A549 treated with Hydrocortisone at 1 μM for 4 hours (cell line): ENCODE measurements at places on chromosomes 12 and 14. TPM values are rescaled to one million over a fixed set of nuclear protein-coding genes. Genes with fewer than 3 reads are reported as not detected.

Gene FAM90A1
- total RNA-seq, result 0.09 to 0.31 TPM (median 0.18 TPM) in 5 replicates

Gene LPAR5
- total RNA-seq, result 0.58 to 1.0 TPM (median 0.70 TPM) in 5 replicates

Gene RTL1
- total RNA-seq, result 0.14 to 0.29 TPM (median 0.28 TPM) in 5 replicates

Gene KIF26A
- 2.9 to 4.3 TPM (median 3.9 TPM) in 5 replicates for total RNA-seq

Gene OASL
- 1.8 to 3.2 TPM (median 2.5 TPM) in 5 replicates for total RNA-seq

Gene CLEC2A
- not detected in 5 replicates for total RNA-seq

Gene NUAK1
- 5.8 to 6.6 TPM (median 6.0 TPM) in 5 replicates for total RNA-seq

Gene MYH6
- 0.03 to 0.16 TPM (median 0.12 TPM) in 5 replicates for total RNA-seq

Gene PIWIL1
- not detected in 5 replicates for total RNA-seq

Gene AMN1
- total RNA-seq, result 9.5 to 10.5 TPM (median 10.1 TPM) in 5 replicates

Gene DIO2
- 1.6 to 2.7 TPM (median 2.1 TPM) in 5 replicates for total RNA-seq

Gene KCNH3
- 1.7 to 3.3 TPM (median 2.1 TPM) in 5 replicates for total RNA-seq

Gene CSAD
- total RNA-seq, result 5.8 to 7.2 TPM (median 6.5 TPM) in 5 replicates

Gene CRACR2A
- 1.2 to 2.2 TPM (median 1.6 TPM) in 5 replicates for total RNA-seq

Gene ASCL1
- 0.03 TPM in 1 of 5 replicates, not detected in the others for total RNA-seq

Gene LHX5
- 0.02 TPM in 1 of 5 replicates, not detected in the others for total RNA-seq

Gene NANOG
- not detected in 5 replicates for total RNA-seq

Gene SERPINA9
- not detected in 5 replicates for total RNA-seq

Gene CLEC4C
- total RNA-seq, result not detected in 5 replicates

Gene IFI27
- 0.40 to 1.6 TPM (median 1.3 TPM) in 5 replicates for total RNA-seq

Gene RBM19
- 16.5 to 19.0 TPM (median 16.8 TPM) in 5 replicates for total RNA-seq

Gene LRR1
- 45.4 to 49.8 TPM (median 47.0 TPM) in 5 replicates for total RNA-seq

Gene GLIPR1L1
- not detected in 5 replicates for total RNA-seq

Gene TIGAR
- 39.3 to 44.4 TPM (median 42.6 TPM) in 5 replicates for total RNA-seq

Gene DPY19L2
- 1.5 to 2.8 TPM (median 1.9 TPM) in 5 replicates for total RNA-seq

Gene FERMT2
- total RNA-seq, result 33.9 to 54.9 TPM (median 44.3 TPM) in 5 replicates

Gene REP15
- total RNA-seq, result 0.18 to 0.63 TPM (median 0.35 TPM) in 5 replicates

Gene PKP2
- 6.5 to 8.1 TPM (median 7.8 TPM) in 5 replicates for total RNA-seq
